ENCODE measurements at places on chromosomes 1 and 21.

DNA sequence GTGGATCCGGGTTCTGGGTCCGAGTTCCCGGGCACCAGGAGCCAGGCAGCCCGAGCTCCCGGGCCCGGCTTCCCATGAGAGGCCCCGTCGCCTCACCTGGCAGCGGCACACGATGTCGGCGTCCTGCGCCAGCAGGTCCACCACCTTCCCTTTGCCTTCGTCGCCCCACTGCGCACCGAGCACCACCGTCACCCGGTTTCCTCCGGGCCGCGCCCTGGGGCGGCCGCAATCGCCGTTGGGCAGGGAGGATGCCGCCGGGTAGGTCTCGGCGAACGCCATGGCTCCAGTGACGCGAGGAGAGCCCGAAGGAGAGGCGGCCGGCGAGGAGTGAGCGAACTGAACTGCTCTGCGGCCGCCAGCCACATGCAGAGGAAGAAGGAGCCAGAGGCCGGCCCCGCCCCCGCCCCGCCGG is at the start of gene ADSS2:
TSS of gene ADSS2 (minus strand) at position 371 of the 412 bp plus-strand sequence. CDS start at position 279, 92 bp downstream.
- no peak for DNase-seq

DNA sequence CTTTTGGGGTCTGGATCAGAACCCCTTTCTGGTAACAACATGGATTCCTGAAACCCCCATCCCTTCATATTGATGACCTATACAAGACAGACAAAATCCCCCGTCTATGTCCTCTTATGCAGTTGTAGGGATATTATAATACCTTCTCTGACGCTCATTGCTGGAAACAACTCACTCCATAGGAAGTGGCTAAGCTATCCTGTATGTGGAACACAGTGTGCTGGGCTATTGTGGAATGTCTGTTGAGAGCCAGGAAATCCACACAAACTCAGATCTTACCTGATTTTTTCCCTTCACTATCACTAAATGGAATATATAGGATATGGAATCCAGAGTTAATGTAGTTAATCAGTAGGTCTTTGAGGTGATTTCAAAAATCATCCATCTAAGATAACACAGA is 17.7 kb upstream of the PIK3R3 start:
- DNase-seq, result no peak

DNA sequence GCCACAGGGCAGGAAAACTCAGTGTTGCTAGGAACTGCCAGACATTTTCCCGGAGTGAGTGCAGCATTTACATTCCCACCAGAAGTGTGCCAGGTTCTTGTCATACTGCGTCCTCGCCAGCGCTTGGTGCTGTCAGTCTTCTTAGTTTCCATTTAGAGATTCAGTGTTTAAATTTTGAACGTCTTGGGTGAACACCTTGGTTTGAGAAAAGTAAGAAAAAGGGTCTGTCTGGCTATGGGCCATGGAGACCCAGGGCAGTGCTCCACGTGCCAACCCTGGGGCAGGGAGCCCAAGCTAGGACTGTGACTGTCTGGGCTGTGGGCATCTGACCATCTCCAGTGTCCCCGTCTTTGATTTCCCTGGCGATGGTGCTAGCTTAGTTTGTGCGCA is 16.0 kb downstream of the IBA57 start:
- DNase-seq, result no peak

- no peak for DNase-seq
Observed at GRCh38 chr1:2353551-2354438, 37.6 kb downstream of the MORN1 start.

DNA sequence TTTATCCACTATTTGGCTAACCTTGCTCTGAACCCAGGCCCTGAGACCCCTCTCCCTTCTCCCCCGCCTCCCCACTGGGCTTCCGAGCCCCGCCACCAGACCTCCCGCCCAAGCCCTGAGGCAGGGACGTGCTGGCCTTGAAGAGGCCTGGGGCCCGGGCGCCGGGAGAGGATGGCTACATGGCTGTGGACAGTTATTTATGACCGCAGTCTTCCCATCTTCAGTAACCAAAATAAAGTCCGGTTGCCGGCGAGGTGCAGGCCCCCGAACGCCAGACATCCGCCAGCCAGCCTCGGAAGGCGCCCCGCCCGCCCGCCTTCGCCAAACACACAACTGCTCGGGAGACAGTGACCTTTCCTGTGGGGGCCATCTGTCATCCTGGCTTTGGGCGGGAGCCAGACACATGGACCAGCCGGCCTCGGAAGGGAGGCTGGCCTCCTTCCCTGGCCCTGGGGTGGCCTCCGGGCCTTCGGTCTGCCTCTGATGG is 69.0 kb downstream of the DHRS3 start:
- no peak for DNase-seq

GRCh38 chr1:114302821-114303220 is 149.2 kb upstream of the SYT6 start:
- DNase-seq, result no peak

GRCh38 chr1:61170328-61171238 is 88.2 kb downstream of the NFIA start:
- DNase-seq, result no peak

GRCh38 chr1:229171934-229172333 is 99.0 kb upstream of the RAB4A start:
- DNase-seq, result no peak

- no peak for DNase-seq
Observed at GRCh38 chr1:5917591-5918274, 74.5 kb downstream of the NPHP4 start.

DNA sequence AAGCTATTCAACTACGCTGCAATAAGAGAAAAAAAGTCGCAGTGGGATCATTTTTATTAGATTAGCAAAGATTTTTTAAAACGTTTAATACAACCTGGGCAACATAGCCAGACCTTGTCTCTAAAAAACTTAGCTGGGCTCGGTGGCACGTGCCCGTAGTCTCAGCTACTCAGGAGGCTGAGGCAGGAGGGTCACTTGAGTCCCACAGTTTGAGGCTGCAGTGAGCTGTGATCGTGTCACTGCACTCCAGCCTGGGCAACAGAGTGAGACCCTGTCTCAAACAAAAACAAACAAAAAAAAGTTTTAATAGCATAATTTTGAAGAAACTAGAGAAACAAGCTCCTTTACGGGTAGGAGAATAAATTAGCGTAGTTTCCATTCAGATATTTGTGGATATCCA is 1.0 kb upstream of the PRDM15 start:
- no peak for DNase-seq

- DNase-seq, result no peak
Observed at GRCh38 chr21:39093526-39093925, 89.7 kb downstream of the PSMG1 start.

DNA sequence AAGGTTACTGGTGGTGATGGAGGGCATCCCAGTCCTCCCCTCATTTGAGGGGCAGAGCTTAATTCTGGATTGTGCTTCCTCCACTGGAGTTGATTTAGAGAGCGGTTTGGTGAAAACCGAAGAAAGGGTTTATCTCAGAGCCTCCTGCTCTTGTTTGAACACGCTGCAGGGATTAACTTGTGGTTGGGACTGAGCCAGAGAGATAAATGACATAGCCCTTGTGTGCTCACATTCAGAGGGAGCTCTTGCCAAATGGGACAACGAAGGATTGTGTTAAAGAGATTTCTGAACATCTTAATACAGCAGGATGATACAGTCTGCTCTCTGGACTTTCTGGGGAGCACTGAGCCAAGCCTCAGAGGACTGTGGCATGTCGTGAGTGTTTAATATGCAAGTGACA is 308.2 kb downstream of the DISC1 start:
- no peak for DNase-seq

DNA sequence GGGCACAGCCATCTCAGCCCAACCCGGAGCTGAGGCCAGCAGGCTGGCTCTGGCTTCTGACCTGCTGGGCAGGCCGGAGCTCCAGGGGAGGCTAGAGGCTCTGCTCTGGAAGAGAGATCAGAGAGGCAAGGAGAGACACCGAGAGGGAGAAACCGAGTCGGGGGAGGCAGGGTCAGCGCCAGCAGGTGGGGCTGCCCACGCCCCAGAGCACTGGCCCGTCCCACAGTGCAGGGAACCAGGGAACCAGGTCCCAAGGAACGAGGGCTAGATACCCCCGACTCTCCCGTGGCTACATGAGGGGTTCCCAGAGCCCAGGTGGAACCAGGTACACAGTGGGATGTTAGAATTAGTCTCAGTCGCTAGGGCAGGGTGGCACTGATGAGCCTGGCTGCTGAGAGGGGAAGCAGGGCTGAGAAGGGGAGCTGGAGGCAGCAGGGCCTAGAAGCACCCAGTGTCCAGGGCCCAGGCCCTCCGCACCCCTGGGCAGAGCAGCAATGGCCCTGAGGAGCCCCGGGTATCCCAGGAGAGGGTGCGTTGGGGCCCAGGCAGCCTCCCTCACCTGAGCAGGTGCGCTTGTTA is 2.1 kb downstream of the MASP2 start:
- DNase-seq, result no peak

DNA sequence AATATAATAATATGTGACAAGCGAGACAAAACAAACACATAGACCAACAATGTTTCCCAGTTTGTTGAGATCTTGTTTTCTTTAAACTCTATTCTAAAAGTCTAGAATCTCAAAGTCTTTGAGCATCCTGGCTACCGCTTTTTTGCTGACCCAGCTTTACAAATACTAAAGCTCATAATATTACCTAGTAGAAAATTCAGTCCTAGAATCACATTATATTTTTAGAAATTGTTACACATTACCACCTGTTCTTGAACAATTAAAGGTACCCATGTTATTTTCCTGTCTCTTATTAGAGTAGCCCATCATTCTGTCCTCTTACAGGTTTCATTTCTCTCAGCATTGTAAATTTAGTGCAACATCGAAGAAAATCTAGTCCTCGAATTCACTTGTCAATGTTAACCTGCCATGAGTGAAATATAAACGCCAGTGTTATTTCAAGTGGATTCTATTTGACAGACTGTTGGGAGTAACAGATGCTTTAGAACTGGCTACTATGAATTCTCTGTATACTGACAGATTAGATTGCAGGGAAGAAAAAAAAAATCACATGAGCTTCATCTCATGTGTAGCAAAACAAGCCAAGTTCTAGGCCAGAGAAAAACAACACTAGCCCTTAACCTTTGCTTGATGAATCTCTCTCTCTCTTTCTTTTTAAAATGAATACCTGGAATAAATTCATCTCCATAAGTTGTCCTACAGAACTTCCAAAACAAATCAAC is 851.2 kb upstream of the ADAMTS5 start:
- DNase-seq, result no peak

DNA sequence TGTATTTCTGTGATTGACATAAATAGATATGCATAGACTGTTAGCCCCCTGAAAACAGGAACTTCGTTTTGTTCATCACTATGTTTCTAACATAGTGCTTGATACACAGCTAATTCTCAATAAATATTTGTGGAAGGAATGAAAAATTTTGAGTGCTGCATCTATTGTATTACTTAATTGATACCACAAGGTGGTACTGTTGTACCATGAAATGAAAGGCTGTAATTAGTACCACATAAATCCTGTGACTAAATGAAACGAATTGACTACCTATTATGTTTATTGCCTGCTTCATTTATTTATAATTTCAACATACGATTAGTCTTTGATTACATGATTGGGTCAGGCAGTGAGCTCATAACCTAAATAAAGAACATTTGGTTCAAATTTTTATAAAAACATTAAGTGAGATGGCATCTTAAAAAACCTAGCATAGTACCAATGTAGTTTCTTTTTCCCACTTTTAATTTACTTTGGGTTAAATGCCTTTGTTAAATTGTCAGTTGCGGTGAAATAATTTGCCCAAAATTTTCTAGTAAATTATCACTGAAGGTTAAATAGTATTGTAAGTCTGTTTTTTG is 15.0 kb upstream of the TGFB2 start:
- DNase-seq, result no peak

DNA sequence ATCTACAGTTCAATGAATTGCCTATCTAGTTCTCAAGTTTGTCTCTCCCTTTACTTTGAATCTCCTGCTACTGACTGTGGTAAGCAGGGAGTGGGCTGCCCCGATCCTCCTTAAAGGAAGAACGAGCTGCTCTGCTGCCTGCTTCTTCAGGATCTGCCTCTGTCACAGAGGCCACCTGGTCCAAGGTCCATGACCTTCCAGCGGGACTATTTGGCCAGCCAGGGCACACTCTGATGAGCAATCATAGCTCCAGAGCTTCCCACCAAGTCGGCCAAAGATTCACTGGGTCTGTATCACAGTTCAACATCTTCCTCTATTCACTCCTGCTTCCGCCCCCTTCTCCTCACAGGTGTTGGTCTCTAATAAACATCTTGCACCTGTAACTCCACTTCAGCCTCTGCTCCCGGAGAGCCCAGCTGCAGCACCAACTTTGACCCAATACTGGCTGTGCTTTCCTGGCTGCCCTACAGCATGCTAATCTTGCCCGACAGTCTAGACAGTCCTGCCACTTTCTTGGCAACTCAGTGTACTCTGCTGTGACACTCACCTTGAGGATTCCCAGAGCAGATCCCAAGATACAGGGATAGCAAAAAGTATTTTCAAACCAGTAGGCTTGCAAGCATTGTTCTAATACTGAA is 16.9 kb upstream of the MAP10 start:
- DNase-seq, result no peak
